CD4-positive, alpha-beta T cell (primary cell): ENCODE measurements at places on chromosomes 6 and 20.

- no peak overlapping the region for H3K4me3 ChIP-seq
- no peaks in the 10 kb centered on the region for H3K27me3 ChIP-seq
- H3K36me3 ChIP-seq, result no peaks in the 10 kb centered on the region
- H3K4me1 ChIP-seq, result no peaks in the 10 kb centered on the region
These were observed 17.9 kb upstream of the ABRACL start for GRCh38 chr6:139010674-139011073.

GRCh38 chr20:37566590-37567330 lies 39.1 kb upstream of the BLCAP start:
- H3K4me1 ChIP-seq, result peaks cover 7% of the 10 kb centered on the region
- H3K36me3 ChIP-seq, result no peaks in the 10 kb centered on the region
- no peak for DNase-seq

- peaks cover 26% of the 10 kb centered on the region for H3K4me1 ChIP-seq
- no peak for DNase-seq
- H3K27me3 ChIP-seq, result peaks cover 85% of the 10 kb centered on the region
- no peak overlapping the region for H3K27ac ChIP-seq
- H3K36me3 ChIP-seq, result no peaks in the 10 kb centered on the region
These were observed 6.1 kb upstream of the ULBP2 start for GRCh38 chr6:149935668-149936067.

- H3K4me3 ChIP-seq, result no peak overlapping the region
- no peak overlapping the region for H3K27ac ChIP-seq
- H3K36me3 ChIP-seq, result no peaks in the 10 kb centered on the region
- H3K27me3 ChIP-seq, result no peaks in the 10 kb centered on the region
- H3K4me1 ChIP-seq, result peaks cover 13% of the 10 kb centered on the region
- DNase-seq, result no peak
These were observed 27.9 kb downstream of the VEGFA start for GRCh38 chr6:43797919-43798318.

DNA sequence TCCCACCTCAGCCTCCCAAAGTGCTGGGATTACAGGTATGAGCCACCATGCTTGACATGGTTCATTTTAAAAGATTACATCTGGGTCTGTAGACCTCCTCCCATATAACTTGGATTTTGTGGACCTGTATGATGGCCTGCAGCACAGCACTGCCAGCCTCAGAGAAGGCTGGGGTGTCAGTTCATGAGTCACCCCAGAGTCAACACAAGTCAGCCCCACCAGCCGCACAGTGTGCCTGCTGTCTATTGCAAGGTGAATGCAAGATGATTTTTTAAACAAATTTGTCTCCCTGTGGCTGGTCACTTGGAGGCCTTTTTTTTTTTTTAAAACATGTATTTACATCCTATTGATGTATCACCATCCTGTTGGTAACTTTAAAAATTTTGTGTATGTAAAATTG lies 76.7 kb downstream of the RREB1 start:
- H3K36me3 ChIP-seq, result peaks cover 79% of the 10 kb centered on the region
- no peak for DNase-seq
- no peak overlapping the region for H3K27ac ChIP-seq
- no peak overlapping the region for H3K4me3 ChIP-seq
- H3K4me1 ChIP-seq, result peaks cover 3% of the 10 kb centered on the region

DNA sequence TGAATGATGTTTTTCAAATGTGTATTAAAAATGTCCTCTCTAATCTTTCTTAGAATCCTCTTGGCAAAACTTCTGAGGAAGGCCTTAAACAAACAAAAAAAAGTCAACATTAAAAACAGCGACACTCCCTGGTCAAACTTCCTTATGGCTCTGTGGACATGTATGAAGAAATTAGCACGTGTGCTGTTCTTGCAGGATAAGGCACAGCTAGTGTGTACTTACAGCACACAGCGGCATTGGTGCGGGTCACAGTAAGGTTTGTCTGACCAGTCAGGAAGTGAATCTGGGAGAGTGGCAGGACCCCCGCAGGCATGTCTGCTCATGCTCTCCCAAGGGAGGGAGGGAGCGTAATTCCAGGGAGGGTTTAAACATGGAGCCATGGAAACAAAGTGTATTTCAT lies 38.8 kb downstream of the SLC22A1 start:
- no peak for DNase-seq
- no peaks in the 10 kb centered on the region for H3K27me3 ChIP-seq
- no peaks in the 10 kb centered on the region for H3K36me3 ChIP-seq
- H3K27ac ChIP-seq, result no peak overlapping the region
- no peaks in the 10 kb centered on the region for H3K4me1 ChIP-seq
- no peak overlapping the region for H3K4me3 ChIP-seq

- no peak overlapping the region for H3K4me3 ChIP-seq
- H3K27ac ChIP-seq, result no peak overlapping the region
- H3K4me1 ChIP-seq, result peaks cover 23% of the 10 kb centered on the region
These were observed 1.4 kb upstream of the RALGAPB start for GRCh38 chr20:38471245-38471644.

- no peaks in the 10 kb centered on the region for H3K27me3 ChIP-seq
- DNase-seq, result no peak
- H3K36me3 ChIP-seq, result no peaks in the 10 kb centered on the region
These were observed 324.2 kb upstream of the PREP start for GRCh38 chr6:105726902-105727655.

- DNase-seq, result no peak
- H3K4me1 ChIP-seq, result no peaks in the 10 kb centered on the region
- no peaks in the 10 kb centered on the region for H3K27me3 ChIP-seq
- H3K36me3 ChIP-seq, result no peaks in the 10 kb centered on the region
These were observed 28.3 kb downstream of the METTL24 start for GRCh38 chr6:110329714-110330436.

GRCh38 chr6:82602776-82603175 lies 239.2 kb downstream of the TPBG start:
- DNase-seq, result no peak
- H3K27ac ChIP-seq, result no peak overlapping the region
- H3K4me3 ChIP-seq, result no peak overlapping the region
- H3K4me1 ChIP-seq, result no peaks in the 10 kb centered on the region
- H3K36me3 ChIP-seq, result no peaks in the 10 kb centered on the region
- H3K27me3 ChIP-seq, result no peaks in the 10 kb centered on the region

- H3K27ac ChIP-seq, result no peak overlapping the region
- H3K4me1 ChIP-seq, result no peaks in the 10 kb centered on the region
- no peak overlapping the region for H3K4me3 ChIP-seq
- DNase-seq, result no peak
These were observed 194.7 kb upstream of the MCHR2 start for GRCh38 chr6:100188754-100189153.

- H3K36me3 ChIP-seq, result no peaks in the 10 kb centered on the region
- H3K27me3 ChIP-seq, result no peaks in the 10 kb centered on the region
- H3K4me3 ChIP-seq, result no peak overlapping the region
- no peaks in the 10 kb centered on the region for H3K4me1 ChIP-seq
- DNase-seq, result no peak
These were observed 102.2 kb upstream of the SASH1 start for GRCh38 chr6:148240461-148240840.

DNA sequence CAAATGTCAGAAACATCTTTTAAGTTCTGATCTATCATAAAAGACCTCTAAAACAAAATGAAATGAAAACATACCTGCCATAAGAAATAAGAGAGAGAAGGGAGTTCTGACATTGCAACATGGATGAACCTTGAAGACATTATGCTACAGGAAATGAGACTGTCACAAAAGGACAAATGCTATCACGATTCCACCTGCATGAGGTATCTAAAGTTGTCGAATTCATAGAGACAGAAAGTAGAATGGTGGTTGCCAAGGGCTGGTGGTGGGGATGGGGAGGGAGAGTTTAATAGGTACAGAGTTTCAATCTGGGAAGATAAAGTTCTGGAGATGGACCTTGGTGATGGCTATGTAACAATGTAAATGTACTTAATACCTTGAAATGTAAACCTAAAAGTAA lies 3.3 kb downstream of the EZR start:
- H3K36me3 ChIP-seq, result peaks cover 34% of the 10 kb centered on the region
- H3K27me3 ChIP-seq, result no peaks in the 10 kb centered on the region
- H3K4me3 ChIP-seq, result peak overlapping the region; percentile 88
- H3K27ac ChIP-seq, result peak overlapping the region; percentile 97

DNA sequence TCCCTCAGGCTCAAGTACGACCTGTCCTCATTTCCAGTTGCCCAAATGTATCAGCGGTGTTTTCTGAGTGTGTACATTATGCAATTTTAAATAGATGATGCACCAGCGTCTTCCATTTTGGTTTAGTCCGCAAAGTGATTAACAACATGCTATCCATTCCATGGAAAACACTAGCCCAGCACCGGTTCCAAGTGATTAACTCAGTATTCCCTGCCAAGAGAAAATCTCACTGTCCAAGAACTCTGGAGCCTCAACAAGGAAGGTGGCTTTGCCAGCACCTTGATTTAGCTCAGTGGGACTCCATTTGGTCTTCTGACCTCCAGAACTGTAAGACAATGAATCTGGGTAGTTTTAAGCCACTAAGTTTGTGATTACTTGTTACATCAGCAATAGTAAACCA lies 107.2 kb downstream of the FOXC1 start:
- no peak overlapping the region for H3K4me3 ChIP-seq
- no peaks in the 10 kb centered on the region for H3K4me1 ChIP-seq
- H3K36me3 ChIP-seq, result no peaks in the 10 kb centered on the region
- DNase-seq, result no peak
- no peaks in the 10 kb centered on the region for H3K27me3 ChIP-seq

- no peak overlapping the region for H3K4me3 ChIP-seq
- DNase-seq, result no peak
- H3K27me3 ChIP-seq, result no peaks in the 10 kb centered on the region
- no peaks in the 10 kb centered on the region for H3K4me1 ChIP-seq
- no peaks in the 10 kb centered on the region for H3K36me3 ChIP-seq
These were observed 109.9 kb downstream of the RIN2 start for GRCh38 chr20:19867940-19868371.

GRCh38 chr6:163701762-163702161 lies 287.2 kb downstream of the QKI start:
- no peaks in the 10 kb centered on the region for H3K36me3 ChIP-seq
- no peaks in the 10 kb centered on the region for H3K4me1 ChIP-seq
- no peak overlapping the region for H3K4me3 ChIP-seq
- H3K27ac ChIP-seq, result no peak overlapping the region
- H3K27me3 ChIP-seq, result no peaks in the 10 kb centered on the region
- DNase-seq, result no peak

DNA sequence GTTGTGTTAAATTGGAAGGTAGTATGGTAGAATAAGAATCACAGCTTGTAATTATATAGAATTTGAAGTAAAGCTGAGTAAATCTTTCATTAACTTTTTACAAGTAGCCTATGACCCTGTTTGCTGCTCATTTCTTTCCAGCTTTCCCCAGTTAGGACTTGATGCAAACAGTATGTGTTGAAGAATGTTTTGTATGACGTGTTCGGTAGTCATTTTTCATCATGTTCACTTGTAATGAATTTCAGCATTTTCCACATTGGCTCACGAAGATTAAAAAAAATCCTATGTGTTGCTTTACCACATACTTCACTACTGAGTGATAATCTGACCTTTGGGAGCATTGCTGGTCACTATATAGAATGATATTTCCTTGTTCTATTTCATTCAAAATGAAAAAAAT lies 162.4 kb downstream of the CDKAL1 start:
- DNase-seq, result no peak
- H3K4me3 ChIP-seq, result no peak overlapping the region
- no peaks in the 10 kb centered on the region for H3K27me3 ChIP-seq
- H3K36me3 ChIP-seq, result no peaks in the 10 kb centered on the region
- no peak overlapping the region for H3K27ac ChIP-seq
- H3K4me1 ChIP-seq, result no peaks in the 10 kb centered on the region

DNA sequence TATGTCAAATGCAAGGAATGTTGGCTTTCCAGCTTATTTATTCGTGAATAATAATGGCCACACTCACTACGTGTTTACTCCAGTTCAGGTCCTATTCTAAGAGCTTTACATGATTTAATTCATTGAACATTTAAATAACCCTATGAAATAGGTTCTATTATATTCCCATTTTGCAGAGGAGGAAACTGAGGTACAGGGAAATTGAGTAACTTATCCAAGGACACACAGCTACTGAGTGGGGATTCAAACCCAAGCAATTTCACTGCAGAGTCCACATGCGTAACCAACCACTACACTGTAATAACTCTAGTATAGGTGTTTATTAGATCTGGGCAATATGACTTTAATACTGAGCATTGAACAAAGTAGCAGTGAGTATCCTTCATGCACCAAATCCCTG lies 12.3 kb upstream of the SLC13A3 start:
- H3K27ac ChIP-seq, result no peak overlapping the region
- no peak for DNase-seq
- H3K4me1 ChIP-seq, result no peaks in the 10 kb centered on the region
- H3K36me3 ChIP-seq, result no peaks in the 10 kb centered on the region

GRCh38 chr20:49787371-49788357 lies 25.0 kb upstream of the SLC9A8 start:
- peaks cover 5% of the 10 kb centered on the region for H3K4me1 ChIP-seq
- no peak overlapping the region for H3K27ac ChIP-seq
- no peak for DNase-seq
- H3K27me3 ChIP-seq, result no peaks in the 10 kb centered on the region
- H3K36me3 ChIP-seq, result no peaks in the 10 kb centered on the region

DNA sequence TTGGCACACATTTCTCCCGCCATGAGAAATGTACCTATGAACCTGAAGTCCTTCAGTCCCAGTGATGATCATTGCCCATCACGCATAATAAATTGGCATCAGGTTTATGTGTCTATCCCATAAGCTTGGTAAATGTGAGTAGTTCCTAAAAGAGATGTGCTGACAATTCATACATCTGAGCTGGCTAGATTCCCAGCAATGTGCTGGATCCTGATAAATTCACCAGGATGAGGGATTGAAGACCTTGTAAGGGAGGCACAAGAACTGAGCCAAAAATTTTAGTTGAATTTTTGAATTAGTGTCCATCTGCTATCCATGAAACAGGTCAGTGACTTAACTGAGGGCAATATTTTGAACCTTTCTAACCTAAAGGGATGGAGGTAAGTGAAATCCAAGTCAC lies 267.9 kb upstream of the CITED2 start:
- no peaks in the 10 kb centered on the region for H3K4me1 ChIP-seq
- no peaks in the 10 kb centered on the region for H3K36me3 ChIP-seq
- no peak overlapping the region for H3K4me3 ChIP-seq
- DNase-seq, result no peak
- no peaks in the 10 kb centered on the region for H3K27me3 ChIP-seq

DNA sequence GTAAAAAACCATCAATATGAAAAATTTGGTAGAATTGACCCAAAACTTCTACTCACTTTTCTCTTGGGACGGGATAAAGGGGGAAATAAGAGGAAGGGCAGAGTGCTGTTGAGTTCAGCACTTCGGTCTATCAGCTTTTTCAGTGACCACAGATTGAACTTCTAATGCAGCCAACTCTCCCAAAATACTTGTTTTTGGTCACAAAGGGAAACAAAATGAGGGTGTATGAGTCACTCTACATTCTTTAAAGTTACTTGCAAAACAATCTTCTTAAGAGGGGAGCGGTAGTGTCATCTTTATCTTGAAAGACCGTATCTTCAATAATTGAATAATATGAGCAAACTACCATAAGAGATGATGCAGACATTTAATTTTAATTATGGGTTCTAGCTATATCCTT lies 661.3 kb downstream of the CD109 start:
- no peaks in the 10 kb centered on the region for H3K36me3 ChIP-seq
- H3K27me3 ChIP-seq, result no peaks in the 10 kb centered on the region
- H3K4me1 ChIP-seq, result no peaks in the 10 kb centered on the region
- DNase-seq, result no peak
